ENCODE measurements at places on chromosomes 11 and 22. TPM values are rescaled to one million over a fixed set of nuclear protein-coding genes. Genes with fewer than 3 reads are reported as not detected.

- DNase-seq: no peak
Measured at GRCh38 chr11:91835051-91835560, 389.5 kb upstream of the FAT3 start.

DNA sequence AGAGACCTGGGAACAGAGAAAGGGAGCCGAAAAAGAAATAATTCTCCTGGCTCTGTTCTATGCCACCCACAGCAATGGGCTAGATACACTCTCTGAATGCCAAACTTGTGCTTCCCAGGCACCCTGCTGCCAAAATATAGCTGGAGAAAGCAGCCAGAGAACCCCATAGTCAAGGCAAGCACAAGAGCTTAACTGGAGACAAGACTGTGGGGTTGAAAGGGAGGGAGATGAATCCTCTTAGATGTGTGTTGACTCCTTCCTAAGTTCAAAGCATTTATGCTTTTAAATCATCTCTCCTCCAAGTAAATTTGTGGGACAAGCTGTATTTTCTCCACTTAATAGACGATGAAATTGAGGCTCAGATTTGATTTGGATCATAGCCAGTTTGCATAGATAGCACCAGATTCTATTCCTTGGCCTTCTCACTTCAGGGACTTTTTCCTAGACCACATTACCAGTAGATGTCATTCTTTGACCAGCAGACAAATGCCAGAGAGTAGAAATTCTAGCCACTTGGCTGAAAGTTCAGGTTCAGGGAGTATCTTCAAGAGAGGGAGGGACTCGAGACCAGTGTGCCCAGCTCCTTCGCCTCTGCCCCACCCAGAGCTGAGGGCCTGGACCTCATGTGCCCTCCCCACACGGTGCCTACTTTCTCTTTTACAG lies 16.5 kb upstream of the ETS1 start:
- no peak for DNase-seq

- no peak for DNase-seq
Measured at GRCh38 chr22:50269970-50270665, at the start of gene MAPK11. TSS of gene MAPK11 (minus strand) at chr22:50270380. CDS start at chr22:50270292, 88 bp downstream.

- no peak for DNase-seq
Measured at GRCh38 chr11:72594493-72595291, 79.5 kb downstream of the PDE2A start.

- no peak for DNase-seq
Measured at GRCh38 chr11:68312780-68313573, 586 bp downstream of the LRP5 start.

DNA sequence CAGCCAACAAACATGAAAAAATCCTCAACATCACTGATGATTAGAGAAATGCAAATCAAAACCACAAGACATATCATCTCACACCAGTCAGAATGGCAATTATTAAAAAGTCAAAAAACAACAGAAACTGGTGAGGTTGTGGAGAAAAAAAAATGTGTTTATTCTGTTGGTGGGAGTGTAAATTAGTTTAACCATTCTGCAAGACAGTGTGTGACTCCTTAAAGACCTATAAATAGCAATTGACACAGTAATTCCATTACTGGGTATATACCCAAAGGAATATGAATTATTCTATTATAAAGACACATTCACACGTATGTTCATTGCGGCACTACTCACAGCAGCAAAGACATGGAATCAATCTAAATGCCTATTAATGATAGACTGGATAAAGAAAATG lies 427.3 kb upstream of the CHORDC1 start:
- no peak for DNase-seq

GRCh38 chr11:68002575-68002937 lies 1.3 kb downstream of the UNC93B1 start:
- DNase-seq: no peak

DNA sequence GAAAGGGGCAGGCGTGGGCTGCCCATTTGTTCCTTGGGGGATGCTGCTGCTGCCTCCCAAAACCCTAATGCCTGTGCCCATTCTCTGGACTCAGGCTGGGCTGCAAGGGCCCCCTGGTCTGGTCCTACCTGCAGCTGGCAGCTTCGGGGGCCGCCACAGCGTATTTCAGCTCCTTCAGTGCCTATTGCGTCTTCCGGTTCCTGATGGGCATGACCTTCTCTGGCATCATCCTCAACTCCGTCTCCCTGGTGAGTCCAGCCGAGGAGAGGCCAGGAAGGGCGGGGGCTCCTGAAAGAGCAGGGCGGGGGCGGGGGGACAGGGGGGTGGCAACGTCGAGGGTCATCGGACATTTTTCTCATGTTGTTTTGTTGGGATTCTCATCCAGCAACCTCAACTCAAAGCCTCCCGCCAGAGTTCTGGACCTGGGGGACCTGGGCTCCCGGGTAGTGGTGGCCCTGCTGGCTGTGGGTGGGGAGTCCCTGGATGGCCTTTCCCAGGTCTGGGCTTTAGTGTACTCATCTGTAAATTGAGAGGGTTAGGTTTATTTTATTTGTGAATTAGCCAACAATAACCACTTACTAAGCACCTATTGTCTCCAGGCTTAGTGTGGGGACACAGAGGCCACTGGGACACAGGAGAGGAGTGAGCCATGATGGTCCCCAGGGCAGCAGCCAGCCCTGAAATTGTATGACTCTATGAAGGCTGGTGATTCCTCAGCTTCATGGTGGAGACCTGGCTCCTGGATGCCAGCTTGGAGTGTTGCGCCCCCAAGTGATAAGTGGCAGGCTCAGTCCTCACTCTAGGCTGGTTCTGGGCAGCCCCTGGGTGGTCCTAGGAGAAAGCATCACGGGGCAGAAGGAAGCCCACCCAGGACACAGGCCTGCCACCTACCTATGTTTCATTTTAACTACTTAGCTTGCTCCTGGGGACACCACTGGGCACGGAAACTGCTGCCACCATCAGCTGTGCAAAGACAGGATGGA lies 36.0 kb downstream of the CAPN1 start:
- DNase-seq: no peak

GRCh38 chr22:23606204-23607131 lies 25.7 kb downstream of the DRICH1 start:
- DNase-seq: no peak

- peak; percentile 17 for DNase-seq
Measured at GRCh38 chr22:35154937-35155387, 89.0 kb downstream of the ISX start.

GRCh38 chr11:112630496-112630895 lies 330.7 kb upstream of the NCAM1 start:
- DNase-seq: no peak

DNA sequence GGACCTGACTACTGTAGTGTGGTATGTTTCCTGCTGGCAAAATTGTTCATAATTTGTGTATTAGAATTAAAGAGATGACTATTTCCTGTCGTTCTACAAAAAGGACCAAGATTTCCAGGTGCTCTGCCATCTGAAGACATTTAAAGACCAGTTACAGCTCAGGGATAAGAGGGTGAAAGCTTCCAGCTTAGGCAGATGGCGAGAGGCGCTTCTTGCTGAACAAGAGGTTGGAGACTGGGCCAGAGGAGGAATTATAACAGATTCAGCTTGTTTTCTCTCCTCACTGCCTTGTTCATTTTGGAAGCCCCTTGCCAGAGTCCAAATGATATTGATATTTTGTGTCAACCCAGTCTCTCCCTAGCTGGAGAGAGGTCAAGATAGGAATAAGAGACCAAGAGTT lies 23.1 kb upstream of the NNMT start:
- DNase-seq: no peak

The MGAT3 gene
- total RNA-seq: 0.57 TPM

The THOC5 gene
- 74.4 TPM for total RNA-seq

The ZNF202 gene
- total RNA-seq: 24.5 TPM

The CXCR5 gene
- not detected for total RNA-seq

The ENTHD1 gene
- not detected for total RNA-seq

The NNMT gene
- total RNA-seq: 1.7 TPM

The UEVLD gene
- 26.7 TPM for total RNA-seq

The LMNTD2 gene
- 21.8 TPM for total RNA-seq

Data from Panc1 (cell line).